ENCODE measurements at places on chromosomes 2 and 18. TPM values are rescaled to one million over a fixed set of nuclear protein-coding genes. Genes with fewer than 3 reads are reported as not detected.

GPR45 gene
- not detected for total RNA-seq

COL3A1 gene
- 10.9 TPM for total RNA-seq

DNA sequence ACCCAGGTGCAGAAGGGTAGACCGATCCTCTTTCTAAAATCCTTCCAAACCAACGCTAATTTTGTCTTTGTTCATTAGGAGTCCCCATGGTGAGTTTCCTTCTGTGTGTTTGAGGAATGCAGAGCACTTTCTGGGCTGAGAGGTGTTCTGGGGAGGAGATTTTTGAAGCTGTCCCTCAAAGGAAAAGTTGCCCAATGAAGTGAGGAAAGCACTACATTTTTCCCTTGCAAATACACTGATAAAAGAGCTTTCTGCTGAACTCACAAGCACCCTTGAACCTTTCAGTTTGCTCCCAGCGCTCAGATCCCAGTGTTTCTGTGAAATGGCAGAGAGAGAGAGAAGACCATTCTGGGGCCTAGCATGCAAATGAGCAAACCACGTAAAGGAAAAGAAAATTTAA lies 299.6 kb upstream of the FANCL start:
- no peak for DNase-seq

DNA sequence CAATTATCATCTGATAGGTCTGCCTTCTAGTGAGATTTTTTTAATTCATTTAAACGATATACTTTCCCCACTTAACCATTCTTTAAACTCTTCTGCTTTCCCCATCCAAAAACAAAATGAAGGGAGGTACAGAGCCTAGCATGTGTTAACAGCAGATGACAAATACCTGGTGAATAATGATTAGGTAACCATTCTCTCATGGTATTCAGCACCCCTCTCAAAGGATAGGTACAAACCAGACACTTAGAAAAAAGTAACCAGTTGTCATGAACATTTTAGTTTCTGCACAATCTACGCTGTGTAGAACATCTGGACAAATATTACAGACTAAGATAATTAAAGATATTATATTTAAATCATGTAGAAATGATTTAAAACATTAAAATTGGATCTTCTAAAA lies 56.3 kb downstream of the DNAH7 start:
- DNase-seq, result no peak

- peak; percentile 52 for DNase-seq
Observed at GRCh38 chr2:85743304-85743978, 10.3 kb upstream of the ATOH8 start.

DNA sequence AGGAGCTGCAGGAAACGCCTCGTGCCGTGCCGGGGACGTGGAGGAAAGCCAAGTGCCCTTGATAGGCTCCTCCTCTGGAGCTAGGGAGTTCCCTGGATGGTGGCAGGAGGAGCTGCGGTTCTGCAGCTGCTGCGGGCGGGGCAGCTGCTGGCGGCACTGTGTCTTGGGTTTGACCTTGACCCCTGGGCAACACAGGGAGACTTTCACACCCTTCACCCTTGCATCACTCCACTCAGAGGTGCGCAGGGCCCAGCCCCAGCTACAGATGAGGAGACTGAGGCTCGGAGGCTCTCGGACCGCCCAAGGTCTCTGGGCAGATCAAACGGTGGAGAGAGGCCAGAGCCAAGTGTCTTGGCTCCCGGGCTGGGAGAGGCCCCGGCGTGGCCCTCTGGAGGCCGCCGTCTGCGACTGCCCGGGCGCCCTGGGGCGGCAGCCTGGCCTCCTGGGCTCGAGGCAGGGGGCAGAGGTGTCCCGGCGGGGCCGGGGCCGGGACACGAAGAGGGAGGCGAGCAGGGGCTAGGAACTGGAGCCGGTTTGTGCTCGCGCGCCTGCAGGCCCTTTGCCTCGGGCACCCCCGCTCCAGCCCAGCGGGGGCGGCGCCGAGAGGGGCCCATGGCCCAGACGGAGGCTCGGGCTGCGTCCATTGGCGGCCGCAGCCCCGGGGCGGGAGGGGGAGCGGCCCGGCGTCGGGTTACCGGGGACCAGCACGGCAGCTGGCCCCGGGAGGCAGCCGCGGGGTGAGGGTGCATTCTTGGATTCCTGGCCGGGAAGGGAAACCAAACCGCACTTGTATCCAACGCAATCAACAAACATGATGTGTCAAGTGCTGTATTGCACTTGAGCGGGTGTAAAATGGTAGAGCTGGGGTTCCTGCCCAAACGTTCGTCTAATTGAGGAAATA lies 129.6 kb upstream of the SLC1A4 start:
- DNase-seq, result peak; percentile 76

DNA sequence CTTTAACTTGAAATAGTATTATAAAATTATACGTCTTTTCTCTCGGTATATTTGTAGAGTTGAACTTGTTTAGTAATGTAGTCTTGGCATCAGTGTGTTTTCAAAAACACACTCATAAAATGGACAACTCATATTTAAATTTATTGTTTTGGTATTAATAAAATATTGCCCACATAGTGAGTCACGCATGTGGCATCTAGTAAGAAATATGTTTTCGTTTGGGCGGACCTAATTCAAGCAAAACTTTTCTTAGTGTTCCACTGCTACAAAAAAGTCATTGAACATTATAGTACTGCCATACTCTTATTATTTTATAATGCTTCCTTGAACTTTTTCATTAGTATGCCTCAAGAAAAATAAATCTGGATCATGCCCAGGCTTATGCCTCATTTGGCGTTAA lies 31.1 kb upstream of the FAM237A start:
- DNase-seq, result no peak

GRCh38 chr2:29628862-29629261 lies 292.5 kb downstream of the ALK start:
- no peak for DNase-seq

GRCh38 chr2:158905784-158906183 lies 62.7 kb upstream of the TANC1 start:
- DNase-seq, result no peak

- DNase-seq, result no peak
Observed at GRCh38 chr2:26011609-26011989, 22.3 kb upstream of the RAB10 start.

GRCh38 chr18:12597760-12598159 lies 60.1 kb downstream of the SPIRE1 start:
- peak; percentile 71 for DNase-seq

- DNase-seq, result peak; percentile 84
Observed at GRCh38 chr2:58633613-58634365, 392.7 kb upstream of the FANCL start.

- no peak for DNase-seq
Observed at GRCh38 chr18:10416065-10416464, 38.4 kb upstream of the APCDD1 start.
